ENCODE measurements at places on chromosomes 6 and 20. TPM values are rescaled to one million over a fixed set of nuclear protein-coding genes. Genes with fewer than 3 reads are reported as not detected.

Gene CRISP3
- total RNA-seq, result not detected

Gene TRAPPC3L
- not detected for total RNA-seq

Gene ACTL10
- not detected for total RNA-seq

Gene MATN4
- total RNA-seq, result 4.0 TPM

DNA sequence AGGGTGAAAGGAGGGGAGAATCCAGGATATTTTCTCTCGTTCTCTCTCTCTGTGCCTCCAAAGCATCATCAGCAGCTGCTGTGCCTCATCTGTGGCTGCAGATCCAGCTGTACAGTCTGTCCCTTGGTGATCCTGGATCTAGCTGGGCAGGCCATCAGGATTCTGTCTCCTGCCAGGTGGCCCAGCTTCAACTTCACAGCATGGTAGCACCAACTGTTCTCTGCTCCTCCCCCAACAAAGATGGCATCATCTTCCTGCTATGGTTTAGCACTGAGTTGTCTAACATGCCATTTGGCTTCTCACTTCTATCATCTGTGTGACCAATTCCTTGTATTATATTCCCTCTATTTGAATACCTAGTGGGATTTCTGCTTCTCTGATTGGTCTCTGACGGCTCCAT lies 28.6 kb upstream of the ARFGEF2 start:
- DNase-seq, result no peak

- no peak for DNase-seq
Observed at GRCh38 chr6:42147138-42147562, 4.7 kb upstream of the C6orf132 start.

GRCh38 chr6:166366921-166367320 lies 15.8 kb downstream of the MPC1 start:
- no peak for DNase-seq

GRCh38 chr20:2817341-2817726 lies 1.2 kb downstream of the TMEM239 start:
- no peak for DNase-seq

GRCh38 chr6:158955255-158955654 lies 44.7 kb downstream of the RSPH3 start:
- DNase-seq, result no peak

GRCh38 chr6:168131464-168132415 lies 52.7 kb upstream of the FRMD1 start:
- no peak for DNase-seq

GRCh38 chr6:25237579-25237978 lies 41.6 kb upstream of the CARMIL1 start:
- no peak for DNase-seq

- no peak for DNase-seq
Observed at GRCh38 chr6:24775520-24776058, 852 bp downstream of the GMNN start.

- DNase-seq, result no peak
Observed at GRCh38 chr6:40336940-40337760, 250.0 kb downstream of the LRFN2 start.

DNA sequence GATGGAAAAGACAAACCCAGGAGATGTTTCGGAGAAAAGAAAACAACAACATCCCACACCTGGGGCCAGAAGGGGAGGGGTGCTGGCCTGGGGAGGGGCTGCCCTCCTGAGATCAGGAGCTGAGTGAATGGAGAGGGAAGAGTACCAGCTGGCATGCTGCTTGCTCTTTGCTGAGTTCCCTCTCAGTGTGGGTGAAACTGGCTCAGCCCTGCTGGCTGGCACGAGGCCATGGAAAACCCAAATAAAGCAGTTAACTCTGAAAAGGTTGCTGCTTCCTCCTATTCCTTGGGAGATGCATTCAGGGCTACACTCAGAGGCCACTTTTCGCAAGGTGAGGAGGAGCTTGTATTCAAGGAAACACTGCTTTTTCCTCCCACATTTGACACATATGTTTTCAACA lies 8.0 kb upstream of the KCNK16 start:
- DNase-seq, result no peak

- no peak for DNase-seq
Observed at GRCh38 chr6:52976591-52977035, 18.5 kb downstream of the GSTA4 start.

DNA sequence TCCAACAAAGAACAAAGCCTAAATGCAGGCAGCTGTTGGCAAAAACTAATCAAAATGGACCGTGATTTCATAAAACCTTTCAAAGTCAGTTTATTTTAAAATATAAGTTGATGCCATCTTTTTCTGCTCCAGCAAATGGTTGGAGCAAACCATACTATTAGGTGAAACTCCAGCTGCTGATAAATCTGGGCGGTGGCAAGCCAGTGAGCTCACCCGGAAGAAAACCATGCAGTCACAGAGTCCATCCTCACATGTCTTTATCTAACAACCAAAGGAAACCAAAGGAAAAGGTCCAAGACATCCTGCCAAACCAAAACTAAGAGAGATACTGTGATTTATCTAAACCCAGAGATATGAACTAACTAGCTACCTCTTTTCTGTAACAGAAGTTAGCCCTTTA lies 72.6 kb downstream of the HIVEP2 start:
- DNase-seq, result no peak

GRCh38 chr6:1043458-1043836 lies 268.5 kb upstream of the FOXQ1 start:
- no peak for DNase-seq

DNA sequence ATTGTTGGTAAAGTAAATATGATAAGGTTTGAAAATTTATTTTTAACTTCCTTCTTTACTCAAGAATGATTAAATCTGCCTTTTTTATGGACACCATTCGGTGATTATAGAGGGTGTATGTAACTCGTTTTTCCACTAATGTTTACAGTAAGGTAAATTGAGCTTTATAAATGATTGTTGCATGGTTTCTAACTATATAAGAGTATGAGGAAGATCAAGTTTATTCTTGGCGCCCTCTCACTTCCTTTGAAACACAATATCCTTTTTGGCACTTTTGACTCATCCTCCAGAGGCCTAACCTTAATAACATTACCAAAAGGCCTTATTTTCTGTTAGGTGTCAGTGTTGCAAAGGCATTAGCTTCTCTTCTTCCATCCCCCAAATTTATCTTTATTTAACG lies 41.8 kb upstream of the MTRF1L start:
- DNase-seq, result no peak
